Activated T-cell treated with anti-CD3 and anti-CD28 coated beads, Interleukin-2, amount 50 U/mL, for 1 hour (primary cell): ENCODE measurements at places on chromosomes 1 and 21.

DNA sequence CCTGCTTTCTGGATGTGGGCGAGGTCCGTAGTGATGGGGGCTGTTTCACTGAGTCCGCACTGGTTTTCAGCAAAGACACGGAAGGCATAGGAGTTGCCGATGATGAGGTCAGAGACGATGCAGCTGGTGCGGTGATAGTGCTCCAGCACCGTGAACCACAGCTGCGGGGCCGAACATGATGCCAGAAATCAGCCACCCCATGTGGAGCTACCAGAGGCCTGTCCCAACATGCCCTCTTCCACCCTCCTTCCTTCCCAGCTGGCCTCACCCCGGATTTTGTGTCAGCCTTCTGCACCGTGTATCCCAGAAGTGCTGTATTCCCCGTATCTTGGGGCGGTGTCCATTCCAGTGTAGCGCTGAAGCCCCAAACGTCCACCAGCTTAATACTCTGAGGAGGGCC is 10.0 kb downstream of the MYBPHL start:
- DNase-seq = no peak

DNA sequence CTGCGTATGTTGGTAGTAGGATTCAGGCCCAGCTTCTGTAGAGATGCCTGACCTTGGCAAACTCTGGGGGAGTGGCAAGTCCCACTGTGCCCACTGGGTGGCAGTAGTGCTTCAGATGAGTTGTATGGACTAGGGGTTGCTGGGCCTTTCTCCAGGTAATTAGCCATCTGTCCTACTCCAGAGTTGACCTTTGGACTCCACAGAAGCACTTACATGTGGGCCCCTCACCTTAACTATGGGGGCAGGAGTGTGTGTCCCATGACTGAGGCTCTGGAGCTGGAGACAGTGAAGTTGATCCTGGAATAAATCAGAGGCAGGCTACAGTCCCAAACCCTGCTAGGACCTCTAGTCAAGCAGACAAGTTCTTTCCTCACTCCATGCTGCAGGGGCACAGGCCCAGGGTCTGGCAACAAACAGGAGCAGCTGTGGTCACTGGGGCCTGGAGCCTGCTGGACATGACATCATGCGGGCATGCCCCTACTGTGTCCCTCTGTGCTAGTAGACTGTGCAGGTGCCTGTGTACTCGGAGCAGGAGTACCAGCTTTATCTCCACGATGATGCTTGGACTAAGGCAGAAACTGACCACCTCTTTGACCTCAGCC is 4.6 kb downstream of the DMAP1 start:
- peak; percentile 77 for DNase-seq

- peak; percentile 98 for DNase-seq
Observed at GRCh38 chr1:228082214-228082917, at the start of gene ARF1. TSS of gene ARF1 (plus strand) at chr1:228082708. CDS start at chr1:228097115, 14,407 bp downstream.

GRCh38 chr1:10720635-10721034 is 75.8 kb downstream of the CASZ1 start:
- DNase-seq = no peak

DNA sequence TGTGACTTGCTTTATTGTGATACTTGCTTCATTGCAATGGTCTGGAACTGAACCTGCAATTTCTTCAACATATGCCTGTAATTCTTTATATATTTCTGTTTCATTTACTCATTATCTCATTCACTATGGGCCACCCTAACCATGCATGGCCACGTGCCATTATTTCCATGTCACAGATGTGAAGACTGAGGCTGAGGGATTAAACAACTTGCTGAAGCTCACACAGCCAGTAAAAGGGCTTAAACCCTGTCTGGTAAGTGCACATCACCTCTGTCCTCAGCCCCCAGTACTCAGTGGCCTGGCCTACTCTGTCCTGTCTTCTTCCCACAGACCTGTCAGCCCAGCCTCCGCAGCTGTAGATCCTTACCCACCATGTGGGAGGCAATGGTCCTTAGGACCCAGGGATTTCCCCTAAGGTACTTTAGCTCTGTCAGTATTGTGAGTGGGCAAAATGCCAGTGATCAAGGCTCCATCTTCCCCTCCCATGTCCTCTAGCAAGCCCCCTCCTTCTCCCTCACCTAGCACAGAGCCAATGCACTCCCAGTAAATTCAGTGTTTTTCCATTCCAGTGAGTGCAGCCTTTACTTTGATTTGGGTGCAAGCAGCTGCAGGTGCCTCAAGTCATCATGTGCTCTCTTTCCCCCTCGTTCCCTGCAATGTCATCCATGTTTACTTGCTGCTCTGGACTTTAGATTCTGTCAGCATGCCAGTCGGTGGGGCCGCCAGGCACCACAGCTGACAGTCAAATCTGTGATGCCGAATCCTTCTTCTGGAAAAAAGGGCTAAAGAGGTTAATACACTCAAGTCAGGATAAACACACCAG is 228.2 kb upstream of the PROX1 start:
- no peak for DNase-seq
